ENCODE measurements at places on chromosomes 1 and 21.

GRCh38 chr1:107058245-107059032 is 2.0 kb downstream of the PRMT6 start:
- no peak for DNase-seq

- DNase-seq, result no peak
Measured at GRCh38 chr1:93007941-93008577, 46.8 kb upstream of the DIPK1A start.

DNA sequence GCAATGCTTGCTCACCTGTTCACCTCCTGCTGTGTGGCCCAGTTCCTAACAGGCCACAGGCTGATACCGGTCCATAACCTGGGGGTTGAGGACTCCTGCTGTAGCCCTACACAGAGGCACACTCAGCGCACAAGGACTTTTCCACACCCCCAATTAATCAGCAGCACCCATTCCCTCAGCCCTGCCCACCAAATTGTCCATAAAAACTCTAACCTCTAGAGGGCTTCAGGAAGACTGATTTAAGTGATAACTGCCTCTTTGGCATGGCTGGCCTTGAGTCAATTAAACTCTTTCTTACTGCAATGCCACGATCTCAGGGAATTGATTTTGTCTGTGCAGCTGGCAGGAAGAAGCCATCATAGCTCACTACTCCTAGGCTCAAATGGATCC is 71.3 kb upstream of the MUTYH start:
- DNase-seq, result no peak

GRCh38 chr1:217867446-217867995 is 236.4 kb downstream of the SPATA17 start:
- DNase-seq, result no peak

GRCh38 chr1:205920159-205920558 is 23.1 kb downstream of the SLC26A9 start:
- DNase-seq, result no peak

DNA sequence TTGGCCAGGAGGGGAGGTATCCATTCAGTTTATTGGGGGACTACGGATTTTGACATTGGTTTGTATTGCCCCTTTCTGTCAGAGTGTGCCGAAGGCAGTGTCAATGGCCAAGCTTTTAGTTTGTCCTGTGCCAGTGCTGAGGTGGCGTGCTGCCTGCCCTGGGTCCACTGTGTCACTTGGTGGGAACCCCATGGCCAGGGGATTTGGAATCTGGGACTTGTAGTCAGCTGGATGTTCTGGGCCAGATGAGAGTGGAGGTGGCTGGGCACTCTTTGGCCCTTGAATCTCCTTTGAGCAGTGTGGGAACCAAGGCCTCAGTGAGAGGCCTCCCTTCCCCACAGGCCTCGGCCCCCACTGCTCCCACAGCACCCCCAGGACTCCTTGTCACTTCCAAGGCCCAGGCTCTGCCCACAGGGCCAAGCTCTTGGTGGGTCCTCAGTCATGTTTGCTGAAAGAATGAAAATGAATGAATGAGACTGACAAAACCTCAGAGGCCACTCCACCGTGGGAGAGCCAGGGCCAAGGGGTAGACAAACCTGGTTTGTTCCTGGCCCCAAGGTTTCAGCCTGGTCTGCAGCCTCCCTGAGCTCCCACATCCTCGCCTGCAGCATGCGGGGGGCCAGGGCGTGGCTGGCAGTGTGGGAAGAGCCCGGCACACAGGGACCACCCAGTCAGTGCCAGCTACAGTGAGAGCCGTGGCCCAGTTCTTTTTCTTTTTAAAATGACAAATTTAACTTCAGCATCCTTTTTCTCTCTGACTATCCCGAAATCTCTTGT is 412.2 kb downstream of the MATN1 start:
- no peak for DNase-seq

DNA sequence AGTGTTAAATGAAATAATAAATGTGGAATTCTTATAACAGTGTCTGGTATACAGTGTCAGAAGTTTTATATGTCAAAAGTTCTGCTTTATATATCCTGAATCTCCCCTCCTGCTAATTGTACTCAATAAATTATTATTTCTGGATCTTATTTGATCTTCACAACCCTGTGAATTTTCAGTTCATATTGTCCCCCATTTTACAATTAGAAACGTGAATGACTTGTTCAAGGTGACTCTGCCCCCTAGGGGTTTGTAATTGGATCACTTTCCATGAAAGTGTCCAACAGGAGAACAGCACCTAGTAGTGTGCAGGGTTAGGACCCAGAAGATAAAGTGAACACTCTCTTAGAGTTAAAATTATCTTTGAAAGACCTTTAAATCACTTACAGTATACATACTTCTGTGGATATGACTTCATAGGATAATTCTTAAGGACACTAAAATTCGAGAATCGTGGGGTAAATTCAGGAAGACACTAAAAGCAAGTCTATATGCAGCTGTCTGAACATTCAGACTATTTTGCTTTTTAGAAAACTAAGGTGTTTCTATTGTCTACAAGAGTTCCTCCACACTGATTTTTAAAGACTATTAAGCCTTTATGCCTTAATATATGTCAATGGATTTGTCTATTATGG is 4.5 kb upstream of the DDR2 start:
- no peak for DNase-seq

- no peak for DNase-seq
Measured at GRCh38 chr1:200959411-200959921, 64.0 kb downstream of the KIF21B start.

DNA sequence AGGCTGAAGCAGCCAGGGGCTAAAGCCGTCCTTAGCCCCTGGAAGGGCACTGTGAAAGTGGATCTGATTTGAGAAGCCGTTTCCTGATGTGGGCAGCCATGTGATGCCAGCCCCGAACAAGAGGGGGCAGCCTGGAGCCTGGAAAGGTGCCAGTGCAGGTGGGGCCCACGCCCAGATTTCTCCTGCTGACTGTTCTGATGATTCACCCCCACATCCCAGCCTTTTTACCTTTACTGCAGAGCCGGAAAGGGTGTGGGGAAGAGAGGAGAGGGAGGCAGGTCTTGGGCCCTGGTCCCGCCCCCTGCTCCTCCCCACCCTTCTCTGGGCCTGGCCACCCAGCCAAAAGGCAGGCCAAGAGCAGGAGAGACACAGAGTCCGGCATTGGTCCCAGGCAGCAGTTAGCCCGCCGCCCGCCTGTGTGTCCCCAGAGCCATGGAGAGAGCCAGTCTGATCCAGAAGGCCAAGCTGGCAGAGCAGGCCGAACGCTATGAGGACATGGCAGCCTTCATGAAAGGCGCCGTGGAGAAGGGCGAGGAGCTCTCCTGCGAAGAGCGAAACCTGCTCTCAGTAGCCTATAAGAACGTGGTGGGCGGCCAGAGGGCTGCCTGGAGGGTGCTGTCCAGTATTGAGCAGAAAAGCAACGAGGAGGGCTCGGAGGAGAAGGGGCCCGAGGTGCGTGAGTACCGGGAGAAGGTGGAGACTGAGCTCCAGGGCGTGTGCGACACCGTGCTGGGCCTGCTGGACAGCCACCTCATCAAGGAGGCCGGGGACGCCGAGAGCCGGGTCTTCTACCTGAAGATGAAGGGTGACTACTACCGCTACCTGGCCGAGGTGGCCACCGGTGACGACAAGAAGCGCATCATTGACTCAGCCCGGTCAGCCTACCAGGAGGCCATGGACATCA is at the start of gene SFN:
TSS of gene SFN (plus strand) at position 369 of the 904 bp plus-strand sequence. CDS start at position 433, 64 bp downstream.
- DNase-seq, result no peak

- no peak for DNase-seq
Measured at GRCh38 chr1:56563568-56563967, 15.8 kb downstream of the PLPP3 start.

GRCh38 chr1:234716908-234717375 is 107.0 kb upstream of the IRF2BP2 start:
- DNase-seq, result no peak

DNA sequence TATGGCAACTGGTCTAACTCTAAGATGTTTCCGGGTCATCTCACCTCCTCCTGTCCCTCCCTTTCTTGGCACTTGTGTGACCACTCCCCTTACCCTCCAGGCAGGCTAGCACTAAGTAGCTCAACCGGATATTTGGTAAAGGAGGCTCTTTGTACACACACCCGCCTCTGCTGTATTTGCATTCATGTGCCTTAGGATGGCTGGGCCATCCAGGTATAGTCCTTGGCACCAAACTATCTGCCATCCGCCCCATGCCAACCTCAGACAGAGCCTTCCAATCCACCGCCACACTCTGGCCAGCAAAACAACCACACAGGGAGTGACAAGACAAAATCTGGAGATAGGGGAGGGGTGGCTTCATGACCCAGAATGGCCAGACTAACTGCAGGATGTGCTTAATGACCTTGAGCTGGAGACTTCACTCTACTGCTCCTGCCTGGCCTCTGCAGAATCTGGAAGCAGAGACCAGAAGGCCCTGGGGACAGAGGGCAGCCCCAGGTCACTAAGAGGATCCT is 59.5 kb downstream of the CDK18 start:
- DNase-seq, result no peak

GRCh38 chr1:197306381-197307062 is 38.5 kb downstream of the CRB1 start:
- DNase-seq, result no peak

DNA sequence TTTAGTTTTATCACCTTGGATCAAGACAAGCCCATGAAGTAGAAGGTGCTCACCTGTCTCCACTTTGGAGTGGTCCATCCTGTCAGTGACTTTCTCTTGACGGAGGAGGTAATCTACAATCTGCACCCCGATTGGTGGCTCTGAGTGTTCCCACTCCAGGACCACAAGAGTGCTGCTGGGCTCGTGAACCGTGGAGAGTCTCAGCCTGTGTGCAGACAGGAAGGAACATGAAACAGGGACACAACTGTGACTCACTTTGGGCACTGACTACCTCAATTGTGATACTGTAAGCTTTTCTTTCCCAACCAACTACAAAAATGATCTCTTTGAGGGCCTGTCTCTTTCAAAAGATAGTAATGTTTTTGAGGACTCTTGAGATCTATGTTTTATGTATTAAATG is 280.2 kb downstream of the ASTN1 start:
- no peak for DNase-seq

- DNase-seq, result no peak
Measured at GRCh38 chr1:220552672-220553260, 24.8 kb downstream of the MARK1 start.

DNA sequence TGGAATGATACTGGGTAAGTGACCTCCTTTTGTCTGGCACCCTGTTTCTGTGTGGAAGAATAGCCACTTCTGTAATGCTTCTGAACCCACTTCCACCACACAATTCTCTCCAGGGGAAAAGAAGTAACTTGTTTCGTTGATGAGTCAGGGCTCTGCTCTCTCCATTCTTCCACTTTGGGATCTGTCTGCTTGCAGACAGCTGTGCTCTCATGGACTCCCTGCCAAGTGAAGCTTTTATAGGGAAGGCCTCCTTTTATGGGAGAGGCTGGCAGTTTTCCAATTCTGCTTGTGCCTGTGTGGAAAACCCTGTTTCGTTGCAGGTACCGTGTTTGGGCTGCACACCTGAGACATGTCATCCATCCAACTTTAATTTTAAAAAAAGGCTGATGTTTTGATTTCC is 130.7 kb downstream of the GIPC2 start:
- DNase-seq, result peak; percentile 87

DNA sequence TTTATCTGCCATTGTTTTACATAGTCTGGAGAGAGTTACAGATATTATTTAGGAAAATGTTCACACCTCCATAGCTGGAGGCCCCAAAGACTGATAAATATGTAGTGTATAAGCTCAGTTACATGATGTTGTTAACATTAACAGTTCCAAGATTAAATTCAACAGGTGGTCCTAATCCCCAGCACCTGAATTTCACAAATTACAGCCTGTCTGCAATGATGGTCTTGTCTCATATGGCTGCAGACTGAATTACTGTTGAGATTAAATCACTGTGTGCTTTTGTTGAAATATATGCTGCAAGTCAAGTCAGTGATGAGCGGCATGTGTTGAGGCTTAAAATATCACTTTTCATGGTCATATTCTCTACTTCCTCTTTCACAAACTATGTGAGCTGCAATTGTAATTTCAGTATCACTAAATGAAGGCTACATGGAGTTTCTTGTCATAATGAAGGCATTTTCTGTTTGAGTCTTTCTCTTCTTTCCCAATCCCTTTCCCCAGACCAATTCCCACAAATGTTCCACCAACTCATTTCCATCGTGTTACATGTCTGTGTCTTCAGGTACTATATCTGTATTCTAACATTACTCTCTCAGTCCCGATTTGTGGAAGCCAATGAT is 4.2 kb downstream of the ST6GALNAC5 start:
- no peak for DNase-seq

DNA sequence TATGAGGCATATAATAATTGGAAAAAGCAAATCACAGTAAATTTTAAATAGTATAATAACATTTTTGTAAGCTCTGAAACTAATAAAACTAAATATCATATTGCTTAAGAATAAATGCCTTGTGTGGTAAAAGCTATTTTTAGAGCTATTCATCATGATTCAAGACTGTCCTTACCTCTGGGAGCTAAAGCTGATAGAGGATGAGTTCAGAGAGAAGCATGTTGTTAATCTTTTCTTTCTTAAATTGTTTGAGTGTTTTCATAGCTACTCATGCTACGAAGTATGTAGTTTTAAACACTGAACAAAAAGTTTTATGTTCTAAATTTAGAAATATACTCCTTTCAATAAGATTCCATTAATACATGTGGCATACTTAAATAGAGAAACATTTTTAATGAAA is 30.5 kb downstream of the IFI16 start:
- peak; percentile 65 for DNase-seq

DNA sequence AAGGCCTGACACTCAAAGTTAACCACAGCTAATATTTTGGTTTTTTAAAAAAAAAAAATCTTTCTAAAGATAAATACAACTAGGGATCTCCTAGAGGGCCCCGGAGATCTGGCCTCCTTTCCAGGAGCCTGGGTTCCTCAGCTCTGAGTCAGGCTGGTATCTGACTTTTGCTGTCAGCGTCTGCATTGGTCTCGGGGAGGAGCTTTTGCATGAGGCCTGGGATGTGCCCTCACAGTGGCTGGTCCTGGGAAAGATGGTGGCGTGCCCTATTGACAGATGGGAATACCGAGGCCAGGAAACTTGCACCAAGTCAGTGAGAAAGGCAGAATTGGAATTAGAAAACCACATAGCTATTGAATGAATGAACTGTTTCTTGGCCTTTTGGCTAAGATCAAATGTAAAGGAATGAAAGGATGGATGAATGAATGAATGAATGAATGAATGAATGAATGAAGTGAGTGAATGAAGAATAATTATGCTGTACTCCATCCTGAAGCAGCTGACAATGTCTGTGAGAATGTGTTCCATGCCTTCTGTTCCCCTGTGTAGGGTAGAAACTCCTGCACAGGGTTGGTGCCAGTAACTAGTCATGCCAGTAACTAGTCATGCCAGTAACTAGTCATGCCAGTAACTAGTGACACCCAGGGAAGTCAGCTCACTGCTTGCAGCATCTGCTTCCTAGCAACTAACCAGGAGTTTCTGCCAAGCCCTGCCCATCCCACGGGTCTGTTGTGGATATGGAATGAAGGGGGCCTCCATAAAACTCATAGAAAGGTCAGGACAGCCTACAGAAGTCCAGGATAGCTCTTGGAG is 242.5 kb upstream of the VAMP3 start:
- no peak for DNase-seq

GRCh38 chr1:207988326-207989165 is 77.6 kb upstream of the CD34 start:
- no peak for DNase-seq

GRCh38 chr1:203512848-203513584 is 19.1 kb downstream of the OPTC start:
- DNase-seq, result peak; percentile 75

- DNase-seq, result no peak
Measured at GRCh38 chr21:18940791-18941190, 537.2 kb upstream of the TMPRSS15 start.

GRCh38 chr1:67755619-67756018 is 70.6 kb downstream of the GADD45A start:
- DNase-seq, result no peak

- no peak for DNase-seq
Measured at GRCh38 chr1:14765773-14766172, 167.3 kb downstream of the KAZN start.

All from fibroblast of skin of left biceps (primary cell).